ENCODE measurements at places on chromosomes 3 and 15. TPM values are rescaled to one million over a fixed set of nuclear protein-coding genes. Genes with fewer than 3 reads are reported as not detected.

GRCh38 chr15:26634319-26634718, 138.5 kb downstream of the GABRB3 start:
- no peaks in the 10 kb centered on the region for H3K36me3 ChIP-seq
- no peak overlapping the region for H3K4me3 ChIP-seq
- H3K4me1 ChIP-seq = no peaks in the 10 kb centered on the region
- DNase-seq = no peak
- peak overlapping the region; percentile 1 for H3K27ac ChIP-seq
- H3K27me3 ChIP-seq = peaks cover 5% of the 10 kb centered on the region

DNA sequence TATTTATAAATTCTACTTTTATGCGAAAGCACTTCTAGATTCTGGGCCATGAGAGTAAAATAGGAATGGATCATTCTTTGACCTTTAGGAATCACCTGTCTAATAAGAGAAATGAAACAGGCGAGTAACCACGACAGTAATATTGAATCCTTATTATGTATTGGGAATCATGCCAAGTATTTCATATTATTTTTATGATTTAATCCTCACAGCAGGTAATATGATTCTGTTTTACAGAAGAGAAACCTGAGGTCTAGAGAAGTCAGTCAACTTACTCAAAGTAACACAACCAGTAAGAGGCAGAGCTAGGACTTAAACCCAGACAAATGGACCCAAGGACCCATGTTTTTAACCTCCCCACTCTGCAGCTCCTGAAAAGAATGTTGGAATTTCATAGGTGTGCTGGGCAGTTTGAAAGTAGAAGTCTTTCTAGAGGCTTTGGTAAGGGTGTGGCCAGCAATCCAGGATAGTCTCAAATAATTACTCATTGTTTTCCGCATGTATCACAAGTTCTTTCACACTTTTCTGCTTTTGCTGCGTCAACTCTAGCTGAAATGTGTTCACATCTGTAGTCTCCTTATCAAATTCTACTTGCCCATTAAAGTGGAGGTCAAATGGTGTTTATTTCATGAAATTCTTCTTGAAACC, 181.7 kb downstream of the TPRG1 start:
- H3K27me3 ChIP-seq = no peaks in the 10 kb centered on the region
- H3K27ac ChIP-seq = no peak overlapping the region
- H3K36me3 ChIP-seq = no peaks in the 10 kb centered on the region
- no peak overlapping the region for H3K4me3 ChIP-seq

DNA sequence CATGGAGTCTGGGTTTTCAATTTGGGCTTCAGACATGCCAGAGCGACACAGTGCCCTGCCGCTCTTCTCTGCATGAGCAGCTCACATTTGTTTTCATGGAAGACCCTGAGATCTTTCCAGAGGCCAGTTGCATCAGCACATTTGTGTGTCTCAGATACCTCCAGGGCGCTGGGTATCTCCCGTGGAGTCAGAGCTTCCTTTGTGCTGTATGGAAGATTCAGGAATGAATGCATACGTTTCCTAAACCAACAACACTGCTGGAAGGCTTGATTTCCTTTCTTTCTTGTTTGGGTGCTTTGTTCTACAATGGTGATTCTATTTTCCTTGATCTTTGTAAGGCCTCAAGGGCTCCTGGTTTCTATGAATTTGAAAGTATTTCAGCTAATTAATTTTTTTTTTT, 106.5 kb downstream of the CACNA2D3 start:
- no peak overlapping the region for H3K27ac ChIP-seq
- H3K4me1 ChIP-seq = peaks cover 7% of the 10 kb centered on the region

The AQR gene
- 41.5 TPM for total RNA-seq
